ENCODE measurements at places on chromosomes 16 and 17.

GRCh38 chr16:66549284-66550131, at the start of gene TK2:
TK2 (minus strand) TSS chr16:66550122; CDS start chr16:66550061, 61 bp downstream.
- no peak for DNase-seq

GRCh38 chr16:55471448-55472097, 7.4 kb upstream of the MMP2 start:
- DNase-seq = no peak

- no peak for DNase-seq
Observed at GRCh38 chr16:84791088-84791487, 28.7 kb upstream of the CRISPLD2 start.

- DNase-seq = no peak
Observed at GRCh38 chr17:2510559-2510958, 1.1 kb downstream of the METTL16 start.

- peak; percentile 17 for DNase-seq
Observed at GRCh38 chr16:78478267-78478861, 378.9 kb downstream of the WWOX start.

DNA sequence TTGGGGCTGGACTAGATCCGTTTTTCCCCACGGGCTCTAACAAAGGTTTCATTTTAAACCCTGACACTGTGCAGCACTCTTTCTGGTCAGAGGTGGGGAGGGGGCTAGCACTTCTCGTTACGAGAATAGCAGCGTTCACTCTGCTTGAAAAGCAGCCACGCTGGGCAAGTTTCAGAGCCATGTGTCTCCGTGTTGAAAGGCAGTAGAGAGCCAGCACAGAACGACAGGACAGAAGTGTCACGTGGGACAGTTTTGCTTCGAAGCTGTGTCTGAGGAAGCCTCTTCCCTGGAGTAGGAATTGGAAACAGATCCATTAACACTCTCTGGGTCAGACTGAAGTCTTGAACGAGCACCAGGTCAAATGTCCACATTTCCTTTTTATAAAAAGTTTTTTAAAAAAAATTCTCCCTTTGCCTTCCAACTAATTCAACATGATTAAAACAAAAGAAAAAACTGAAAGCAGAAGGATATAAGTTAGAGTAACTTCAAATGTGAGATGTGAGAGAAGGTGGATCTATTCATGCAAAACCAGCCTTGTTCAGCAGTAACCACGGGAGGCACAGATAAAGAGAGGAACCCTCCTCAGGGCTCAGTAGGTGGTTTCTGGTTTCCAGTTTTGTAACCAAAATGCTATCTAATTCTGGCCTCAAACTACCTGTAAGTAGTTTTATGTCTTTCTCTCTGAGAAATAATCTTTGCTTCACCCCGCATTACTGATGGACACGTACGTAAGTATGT, 65.0 kb downstream of the SMG6 start:
- DNase-seq = no peak

GRCh38 chr17:76681222-76682137, 29.3 kb downstream of the MXRA7 start:
- DNase-seq = peak; percentile 84

DNA sequence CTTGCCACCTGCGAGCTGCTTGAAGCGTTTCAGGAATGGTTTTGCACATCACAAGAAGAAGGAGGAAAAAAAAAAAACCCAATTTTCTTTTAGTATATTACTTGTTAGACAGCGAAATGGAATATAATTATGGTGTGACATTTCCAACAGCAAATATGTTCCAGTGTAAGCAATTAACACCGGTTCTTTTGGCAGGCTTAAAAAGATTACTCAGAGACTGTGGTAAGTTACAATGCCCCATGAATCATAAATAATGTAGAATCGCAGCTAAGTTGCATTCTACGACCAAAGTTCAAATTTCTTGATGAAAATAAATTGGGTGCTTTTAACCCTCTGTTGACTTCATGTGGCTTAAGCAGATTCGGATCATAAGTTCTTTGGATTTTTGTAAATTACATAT, 245.2 kb downstream of the XYLT1 start:
- no peak for DNase-seq

Measured in thymus (tissue), 14 donors.